ENCODE measurements at places on chromosomes 2 and 18.

GRCh38 chr2:107738266-107738665 is 88.4 kb upstream of the RGPD4 start:
- DNase-seq: no peak

DNA sequence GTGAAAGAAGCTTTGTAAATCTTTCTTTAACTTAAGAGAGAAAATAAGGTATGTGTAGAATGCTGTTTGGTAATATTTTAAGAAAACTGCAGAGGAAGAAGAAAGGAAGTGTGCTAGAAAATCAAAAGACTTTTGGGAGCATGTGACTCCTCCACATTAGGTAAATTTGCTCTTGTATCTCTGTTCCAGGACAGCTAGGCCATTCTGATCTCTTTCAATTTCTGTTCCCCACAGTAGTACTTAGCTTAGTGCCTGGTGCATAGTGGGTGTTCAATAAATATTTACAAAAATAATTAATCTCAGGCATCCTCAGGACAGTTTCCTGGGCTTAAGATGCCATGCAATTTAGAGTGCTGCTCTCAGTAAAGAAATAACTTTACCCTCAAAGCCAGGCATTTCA is 105.0 kb downstream of the GPD2 start:
- DNase-seq: no peak

- no peak for DNase-seq
Measured at GRCh38 chr2:70674636-70675430, 93.2 kb downstream of the ADD2 start.

- no peak for DNase-seq
Measured at GRCh38 chr2:142819411-142819810, 58.1 kb upstream of the KYNU start.

DNA sequence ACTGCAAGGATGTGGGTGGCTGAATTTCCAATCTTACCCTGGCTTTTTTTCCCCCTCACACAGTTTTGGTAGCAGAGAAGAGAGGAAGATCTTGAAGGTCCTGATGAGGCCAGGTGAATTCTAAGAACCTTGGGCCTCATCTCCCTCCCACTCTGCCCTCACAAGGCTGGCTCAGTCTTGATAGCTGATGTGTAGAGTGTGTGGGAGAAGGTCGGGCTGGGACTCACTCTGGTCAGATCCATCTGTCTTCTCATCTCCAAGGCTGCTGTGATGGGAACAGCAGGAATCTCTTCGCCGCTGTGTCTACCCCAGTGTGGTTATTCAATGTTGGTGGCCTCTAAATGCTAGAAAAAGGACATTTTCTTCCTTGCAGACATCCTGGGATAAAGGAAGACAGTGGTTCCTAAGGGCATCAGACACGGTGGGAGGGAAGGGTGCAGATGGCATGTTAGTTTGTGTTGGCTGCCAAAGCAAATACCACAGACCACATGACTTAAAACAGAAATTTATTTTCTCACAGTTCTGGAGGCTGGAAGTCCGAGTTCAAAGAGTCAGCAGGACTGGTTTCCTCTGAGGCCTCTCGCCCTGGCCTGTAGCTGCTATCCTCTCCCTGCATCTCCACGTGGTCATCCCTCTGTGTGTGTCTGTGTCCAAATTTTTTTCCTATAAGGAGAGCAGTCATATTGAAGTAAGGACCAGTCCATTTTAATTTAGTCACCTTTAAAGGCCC is 37.6 kb upstream of the MGAT4A start:
- no peak for DNase-seq

DNA sequence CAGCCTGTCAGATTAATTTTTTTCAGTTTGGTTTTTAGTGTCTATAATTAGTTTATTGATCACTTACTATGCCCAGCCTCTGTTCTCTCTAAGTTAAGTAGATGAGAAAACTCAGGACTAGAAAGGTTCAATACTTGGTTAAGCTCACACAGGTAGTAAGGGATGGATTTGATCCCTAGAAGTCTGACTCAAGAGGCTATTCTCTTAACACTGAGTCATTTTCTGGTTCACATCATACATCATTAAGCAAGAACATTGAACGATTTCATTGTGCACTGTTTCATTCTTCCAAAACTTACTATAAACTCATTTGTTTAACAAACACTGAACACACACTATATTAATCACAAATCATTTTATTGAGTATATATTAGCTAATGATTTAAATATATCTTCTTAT is 54.1 kb upstream of the SLC38A11 start:
- DNase-seq: no peak

DNA sequence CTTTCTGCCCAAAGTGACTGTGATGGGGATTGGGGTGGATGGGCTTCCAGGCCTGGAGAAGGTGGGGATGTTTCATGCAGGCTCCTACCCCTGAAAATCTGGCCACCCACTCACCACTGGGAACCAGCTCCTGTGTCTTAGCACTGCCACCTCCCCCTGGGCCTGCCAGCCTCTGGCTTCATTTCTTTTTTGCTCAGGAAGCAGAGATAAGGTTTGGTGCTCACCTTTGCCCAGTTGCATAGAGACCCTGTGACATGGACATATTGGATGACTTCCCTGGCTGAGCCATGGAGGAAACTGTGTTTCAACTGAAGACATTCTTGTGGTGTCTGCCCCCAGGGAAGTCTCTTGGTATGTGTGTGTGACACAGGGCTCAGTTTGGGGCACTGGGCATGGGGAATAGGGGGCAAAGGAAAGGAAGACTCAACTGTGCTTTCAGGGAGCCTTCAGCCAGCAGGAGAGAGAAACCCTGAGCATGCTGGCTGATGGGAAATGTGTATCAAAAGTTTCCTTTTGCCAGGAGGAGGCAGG is 16.7 kb downstream of the CTIF start:
- DNase-seq: no peak

GRCh38 chr2:74373221-74373676 is 6.9 kb downstream of the DCTN1 start:
- no peak for DNase-seq

GRCh38 chr2:101770726-101771125 is 73.2 kb downstream of the MAP4K4 start:
- no peak for DNase-seq

DNA sequence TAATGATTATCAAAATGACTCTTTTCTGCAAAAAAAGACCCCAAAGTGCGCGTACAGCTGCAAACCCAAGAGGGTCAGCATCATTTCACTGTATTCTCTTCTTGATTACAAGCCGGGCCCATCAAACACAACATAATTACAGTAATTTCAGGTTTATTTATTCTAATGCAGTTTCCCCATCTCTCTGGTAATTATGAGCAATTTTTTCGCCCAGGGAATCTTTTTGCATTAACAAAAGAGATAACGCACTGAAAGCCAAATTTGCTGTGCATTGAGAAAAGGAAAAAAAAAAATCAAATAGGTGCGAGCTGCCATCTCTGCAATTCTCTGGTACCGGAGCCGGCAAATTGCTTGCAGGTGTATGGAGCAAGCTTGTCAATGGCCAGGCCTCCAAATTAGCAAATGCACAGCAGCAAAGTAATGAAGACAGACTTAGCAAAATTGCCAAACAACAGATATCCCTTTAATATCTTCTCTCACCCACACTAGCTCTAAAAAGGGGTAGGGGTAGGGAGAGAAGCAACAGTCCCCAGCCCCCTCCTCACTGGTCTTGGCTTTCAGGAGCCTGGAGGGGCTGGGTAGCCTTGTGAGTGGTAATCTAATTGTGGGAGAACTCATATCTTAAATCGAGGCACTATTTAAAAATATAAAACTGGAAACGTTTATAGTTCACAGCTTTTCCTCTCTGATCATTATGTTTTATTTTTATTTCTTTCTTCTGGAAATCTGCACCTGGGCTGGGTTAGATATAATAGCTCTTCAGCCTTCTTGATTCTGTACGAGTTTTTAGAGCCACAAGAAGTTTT is 6.7 kb downstream of the DLX1 start:
- no peak for DNase-seq

GRCh38 chr18:9898792-9899549 is 13.2 kb downstream of the TXNDC2 start:
- no peak for DNase-seq

GRCh38 chr2:15352363-15352762 is 208.8 kb downstream of the NBAS start:
- no peak for DNase-seq

GRCh38 chr18:37667836-37668235 is 102.2 kb upstream of the CELF4 start:
- DNase-seq: no peak

GRCh38 chr2:189561371-189562038 is 19.1 kb downstream of the SLC40A1 start:
- no peak for DNase-seq

GRCh38 chr2:26650713-26651469 is 9.7 kb upstream of the CIB4 start:
- no peak for DNase-seq

GRCh38 chr2:54212456-54212855 is 43.6 kb downstream of the TSPYL6 start:
- no peak for DNase-seq

GRCh38 chr2:215949991-215950404 is 63.4 kb downstream of the MREG start:
- no peak for DNase-seq

DNA sequence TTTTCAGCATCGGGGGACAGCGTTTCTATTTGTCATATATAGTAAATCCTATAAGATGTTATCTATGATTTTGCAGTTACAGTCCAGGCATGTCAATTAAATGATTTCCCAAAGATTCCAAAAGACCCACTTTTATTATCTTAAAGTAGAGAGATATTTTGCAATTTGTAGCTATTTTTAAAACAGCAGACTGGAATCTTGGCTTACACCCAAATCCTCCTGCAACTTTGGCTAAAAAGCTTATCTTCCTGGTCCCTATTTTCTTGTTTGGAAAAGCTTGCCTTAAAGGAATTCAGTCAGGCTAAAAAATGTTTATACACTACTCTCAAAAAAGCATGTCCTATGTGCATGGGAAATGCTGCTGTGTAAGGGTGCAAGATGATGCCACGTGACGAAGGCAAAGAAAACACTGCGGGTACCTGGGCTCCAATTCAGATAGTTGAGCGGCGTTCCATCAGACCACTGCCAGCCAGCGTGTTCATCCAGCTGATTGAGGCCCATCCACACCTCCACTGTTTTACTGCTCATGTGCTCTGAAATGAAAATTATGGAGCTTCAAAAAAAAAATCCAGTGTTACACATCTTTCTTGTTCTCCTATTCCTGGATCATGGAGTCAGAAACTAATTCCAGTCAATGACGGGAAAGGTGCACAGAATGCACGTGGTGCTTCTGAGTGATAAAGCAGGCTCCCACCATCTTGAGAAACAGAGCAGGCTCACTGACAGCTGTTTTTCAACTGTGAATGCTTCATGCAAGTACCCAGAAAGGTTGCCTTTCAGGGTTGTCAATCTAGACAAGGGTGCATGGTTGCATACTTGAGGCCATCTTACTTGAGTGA is 33.8 kb downstream of the PLA2R1 start:
- no peak for DNase-seq

DNA sequence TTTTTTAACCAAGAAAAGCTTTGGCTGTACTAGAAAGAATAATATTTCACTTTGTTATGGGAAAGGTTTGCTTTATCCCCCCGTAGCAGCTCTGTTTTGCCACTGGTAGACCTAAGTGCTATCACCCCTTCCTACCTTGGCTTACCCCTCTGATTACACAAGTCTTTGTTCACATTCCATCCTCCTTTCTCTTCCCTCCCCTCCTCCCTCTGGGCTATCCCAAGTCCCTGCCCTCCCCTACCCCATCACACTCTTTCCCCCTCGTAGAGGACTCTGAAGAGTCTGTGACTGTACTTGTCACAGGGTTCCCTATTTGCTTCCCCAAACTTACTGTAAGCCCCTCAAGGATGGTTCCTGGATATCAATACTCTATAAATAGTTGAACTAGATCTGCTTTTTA is 152.9 kb upstream of the NOSTRIN start:
- DNase-seq: no peak

- no peak for DNase-seq
Measured at GRCh38 chr18:78666666-78667335, 312.8 kb upstream of the SALL3 start.

DNA sequence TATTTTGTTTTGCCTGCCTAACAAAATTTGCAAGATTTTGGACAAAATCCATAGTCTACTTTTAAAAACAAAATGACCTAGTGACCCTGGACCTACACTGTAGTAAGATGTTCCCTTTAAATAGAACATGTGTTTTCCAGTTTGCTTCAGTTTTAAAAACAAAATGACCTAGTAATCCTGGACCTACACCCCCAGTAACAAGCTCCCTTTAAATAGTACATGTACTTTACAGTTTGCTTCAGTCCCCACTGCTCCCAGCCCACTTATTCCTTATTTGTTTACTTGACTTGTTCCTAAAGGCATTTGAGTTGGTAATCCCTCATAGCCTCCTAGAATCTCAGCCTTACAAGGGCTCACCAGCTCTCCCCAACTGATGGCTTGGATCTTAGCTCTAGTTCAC is 34.5 kb upstream of the HTR2B start:
- no peak for DNase-seq

GRCh38 chr18:54612237-54612636 is 21.2 kb downstream of the DYNAP start:
- DNase-seq: no peak

DNA sequence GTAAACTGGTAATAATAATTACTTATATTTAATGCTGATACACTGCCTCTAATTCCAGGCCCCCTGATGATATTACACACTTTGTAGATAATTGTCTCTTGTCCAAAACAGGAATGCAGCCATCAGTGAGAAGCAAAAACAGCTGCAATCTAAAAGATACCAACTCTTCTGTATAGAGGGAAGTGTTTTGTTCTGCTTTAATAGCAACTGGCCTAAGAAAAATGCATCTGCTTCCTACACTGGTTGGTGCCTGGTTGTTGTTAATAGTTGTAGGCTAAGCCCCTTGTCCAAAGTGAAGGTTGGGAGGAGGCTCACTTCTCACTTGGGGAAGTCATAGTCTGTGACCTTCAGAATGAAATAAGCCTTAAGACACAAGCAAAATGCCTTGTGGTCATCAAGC is 332.0 kb downstream of the ZNF521 start:
- no peak for DNase-seq

DNA sequence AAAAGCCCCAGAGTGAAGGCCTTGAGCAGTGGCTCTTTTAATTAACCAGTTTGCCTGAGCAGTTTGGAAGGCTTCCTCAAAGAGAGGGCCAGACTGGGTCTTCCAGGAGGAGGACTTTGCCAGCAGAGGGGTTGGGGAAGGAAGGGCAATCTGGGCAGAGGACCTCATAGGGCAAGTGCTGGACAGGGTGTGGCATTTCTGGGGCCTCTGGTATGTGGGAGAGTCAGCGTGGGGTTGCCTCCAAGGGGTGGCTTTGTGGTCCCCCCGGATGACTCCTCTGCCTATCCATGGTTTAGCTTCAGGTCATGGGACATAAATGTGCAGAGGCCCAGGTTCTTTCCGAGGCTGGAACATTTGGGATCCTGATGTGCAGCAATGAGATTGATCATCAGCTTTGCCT is 12.6 kb downstream of the GLI2 start:
- no peak for DNase-seq

DNA sequence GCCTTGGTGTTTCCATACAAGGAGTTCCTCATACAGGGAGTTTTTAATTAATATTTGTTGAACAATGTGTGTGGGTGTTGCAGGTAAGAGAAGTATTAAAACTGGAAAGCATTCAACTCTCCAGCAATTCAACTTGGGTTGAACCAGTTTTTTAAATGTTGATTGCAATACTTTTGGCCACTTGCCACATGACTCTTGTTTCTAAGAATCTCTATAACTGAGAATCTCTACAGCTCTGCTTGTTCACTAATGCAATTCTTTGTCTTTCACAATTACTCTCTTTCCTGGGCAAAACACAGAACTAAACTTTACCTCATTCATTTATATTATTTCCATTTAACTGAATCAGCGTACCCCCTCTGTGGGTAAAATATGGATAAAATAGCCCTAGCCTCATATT is 429.4 kb downstream of the ARHGAP15 start:
- no peak for DNase-seq

GRCh38 chr2:55162284-55163006 is 69.6 kb downstream of the CLHC1 start:
- no peak for DNase-seq

Measured in stimulated activated CD8-positive, alpha-beta memory T cell treated with anti-CD3 and anti-CD28 coated beads, Interleukin-7, amount 100 ng/mL, for 4 hours (primary cell).